Activated T-helper 17 cell treated with anti-CD3 and anti-CD28 coated beads, Interleukin-2, amount 50 U/mL, for 72 hours (primary cell): ENCODE measurements at places on chromosomes 12 and 14. TPM values are rescaled to one million over a fixed set of nuclear protein-coding genes. Genes with fewer than 3 reads are reported as not detected.
A peak's percentile ranks its signal among the peaks of the same experiment; 100 is the strongest.

The CLEC2A gene
- not detected for total RNA-seq

GRCh38 chr12:54680374-54680773 is 32.2 kb upstream of the DCD start:
- no peaks in the 10 kb centered on the region for H3K36me3 ChIP-seq
- ATAC-seq = peak; percentile 29
- H3K4me3 ChIP-seq = no peak overlapping the region
- peaks cover 56% of the 10 kb centered on the region for H3K27me3 ChIP-seq

DNA sequence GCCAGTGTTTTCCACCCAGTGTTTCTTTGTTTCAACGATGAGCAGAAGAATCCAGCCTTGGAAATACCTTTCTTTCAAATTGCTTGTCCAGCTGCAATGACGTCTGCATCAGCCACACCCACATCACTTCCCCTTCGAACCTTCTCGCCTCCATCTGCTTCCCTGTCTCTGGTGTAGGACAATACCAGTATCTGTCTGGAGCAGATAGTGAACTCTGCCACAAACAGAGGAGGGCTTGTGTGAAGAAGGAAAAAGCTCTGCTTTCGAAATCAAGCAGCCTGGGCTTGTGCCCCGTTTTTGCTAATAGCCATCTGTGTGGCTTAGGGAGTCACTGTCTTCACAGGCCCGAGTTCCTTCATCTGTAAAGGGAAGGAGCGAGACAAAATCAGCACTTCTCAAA is 415.4 kb downstream of the ZFP36L1 start:
- peaks cover 41% of the 10 kb centered on the region for H3K4me1 ChIP-seq
- H3K36me3 ChIP-seq = no peaks in the 10 kb centered on the region
- peak overlapping the region; percentile 68 for H3K4me3 ChIP-seq
- peak; percentile 11 for ATAC-seq

DNA sequence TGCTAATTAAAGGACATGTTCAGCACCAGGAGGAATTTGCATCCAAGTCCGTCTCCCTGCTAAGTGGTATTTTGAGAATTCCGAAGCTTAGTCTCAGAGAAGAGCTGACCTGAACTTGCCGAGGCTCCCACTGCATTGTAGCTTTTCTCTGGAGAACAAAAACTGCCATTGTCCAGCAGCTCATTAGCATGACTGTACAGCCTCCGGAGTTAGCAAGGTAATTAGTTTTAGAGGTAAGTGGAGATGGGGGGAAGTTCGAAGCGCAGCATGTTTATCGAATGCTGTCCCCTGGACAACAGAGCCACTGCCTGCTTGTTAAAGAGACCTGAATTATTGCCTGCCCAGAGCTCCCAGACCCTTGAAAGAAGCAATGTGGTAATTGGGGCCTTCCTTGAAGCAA is 160.3 kb upstream of the PELI2 start:
- H3K27me3 ChIP-seq = no peaks in the 10 kb centered on the region
- H3K4me3 ChIP-seq = no peak overlapping the region
- no peaks in the 10 kb centered on the region for H3K4me1 ChIP-seq
- H3K36me3 ChIP-seq = no peaks in the 10 kb centered on the region
- H3K27ac ChIP-seq = no peak overlapping the region

The KRT85 gene
- not detected for total RNA-seq

GRCh38 chr12:1332327-1332726 is 262.1 kb downstream of the FBXL14 start:
- H3K4me1 ChIP-seq = peaks cover 3% of the 10 kb centered on the region
- no peak overlapping the region for H3K4me3 ChIP-seq
- no peak overlapping the region for H3K27ac ChIP-seq

- H3K27me3 ChIP-seq = no peaks in the 10 kb centered on the region
- H3K4me1 ChIP-seq = peaks cover 63% of the 10 kb centered on the region
- peak overlapping the region; percentile 81 for H3K27ac ChIP-seq
- H3K36me3 ChIP-seq = peaks cover 42% of the 10 kb centered on the region
Observed at GRCh38 chr12:11730299-11731041, 81.0 kb downstream of the ETV6 start.

DNA sequence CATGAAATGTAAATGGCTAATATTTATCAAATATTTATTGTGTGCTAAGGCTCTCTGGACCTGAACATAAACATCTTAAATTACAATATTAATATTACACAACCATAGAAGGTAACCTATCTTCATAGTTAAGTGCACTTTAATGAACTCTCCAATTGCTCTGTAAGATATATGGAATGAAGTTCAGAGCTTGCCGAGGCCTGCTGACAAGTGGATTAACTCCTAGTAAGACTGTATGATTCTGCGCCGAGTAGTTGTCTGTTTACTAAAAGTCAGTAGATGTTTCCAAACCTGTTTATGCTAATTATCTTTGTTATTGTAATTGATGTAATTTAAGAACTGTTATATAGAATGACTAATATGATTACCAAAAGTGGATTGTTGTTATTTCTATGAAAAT is 77.2 kb downstream of the PTPRR start:
- H3K4me1 ChIP-seq = no peaks in the 10 kb centered on the region
- peaks cover 6% of the 10 kb centered on the region for H3K27me3 ChIP-seq
- no peak overlapping the region for H3K4me3 ChIP-seq
- ATAC-seq = no peak
- no peaks in the 10 kb centered on the region for H3K36me3 ChIP-seq
- no peak overlapping the region for H3K27ac ChIP-seq

The TAS2R46 gene
- 3.1 TPM for total RNA-seq

GRCh38 chr12:26851031-26851809 is 18.2 kb upstream of the ITPR2 start:
- peaks cover 6% of the 10 kb centered on the region for H3K27me3 ChIP-seq
- H3K36me3 ChIP-seq = no peaks in the 10 kb centered on the region
- H3K27ac ChIP-seq = no peak overlapping the region
- no peaks in the 10 kb centered on the region for H3K4me1 ChIP-seq
- no peak overlapping the region for H3K4me3 ChIP-seq

DNA sequence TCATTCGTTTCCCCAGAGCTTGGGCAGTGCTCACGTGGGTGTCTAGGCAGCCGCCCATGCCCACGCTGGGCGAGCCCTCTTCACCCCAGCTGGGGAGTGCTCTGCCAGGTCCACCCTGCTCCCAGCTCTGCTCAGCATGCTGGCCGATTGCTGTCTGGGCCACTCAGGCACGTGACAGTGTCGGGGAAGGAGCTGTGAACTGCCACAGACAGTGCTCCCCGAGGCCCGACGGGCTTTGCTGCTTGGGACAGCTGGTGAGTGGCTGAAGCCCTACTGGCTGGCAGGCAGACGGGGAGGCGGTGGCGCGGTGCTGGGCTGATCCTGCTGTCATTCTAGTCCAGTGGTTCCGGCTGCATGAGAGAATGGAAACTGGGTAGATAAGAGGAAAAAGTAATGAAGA is 15.8 kb downstream of the NOC4L start:
- no peak for ATAC-seq
- H3K4me3 ChIP-seq = no peak overlapping the region
- H3K27me3 ChIP-seq = no peaks in the 10 kb centered on the region
- no peaks in the 10 kb centered on the region for H3K36me3 ChIP-seq
- H3K4me1 ChIP-seq = peaks cover 8% of the 10 kb centered on the region

DNA sequence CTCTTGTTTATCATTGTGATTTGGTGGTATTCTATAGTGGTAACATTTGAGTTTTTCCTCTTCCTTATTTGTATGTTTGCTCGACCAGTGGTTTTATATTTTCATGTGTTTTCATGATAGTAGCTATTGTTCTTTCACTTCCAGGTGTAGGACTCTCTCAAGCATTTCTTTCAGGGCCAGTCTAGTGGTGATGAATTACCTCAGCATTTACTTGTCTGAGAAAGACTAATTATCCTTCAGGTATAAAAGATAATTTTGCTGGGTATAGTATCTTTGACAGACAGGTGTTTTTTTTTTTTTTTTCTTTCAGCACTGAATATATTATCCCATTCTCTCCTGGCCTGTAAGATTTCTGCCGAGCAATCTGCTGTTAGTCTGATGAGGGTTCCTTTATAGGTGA is 35.0 kb upstream of the CCND2 start:
- H3K36me3 ChIP-seq = no peaks in the 10 kb centered on the region
- peaks cover 7% of the 10 kb centered on the region for H3K27me3 ChIP-seq
- no peak overlapping the region for H3K27ac ChIP-seq

The PZP gene
- total RNA-seq = not detected

The MYO1H gene
- not detected for total RNA-seq

The ADAMTS20 gene
- total RNA-seq = 0.05 TPM

DNA sequence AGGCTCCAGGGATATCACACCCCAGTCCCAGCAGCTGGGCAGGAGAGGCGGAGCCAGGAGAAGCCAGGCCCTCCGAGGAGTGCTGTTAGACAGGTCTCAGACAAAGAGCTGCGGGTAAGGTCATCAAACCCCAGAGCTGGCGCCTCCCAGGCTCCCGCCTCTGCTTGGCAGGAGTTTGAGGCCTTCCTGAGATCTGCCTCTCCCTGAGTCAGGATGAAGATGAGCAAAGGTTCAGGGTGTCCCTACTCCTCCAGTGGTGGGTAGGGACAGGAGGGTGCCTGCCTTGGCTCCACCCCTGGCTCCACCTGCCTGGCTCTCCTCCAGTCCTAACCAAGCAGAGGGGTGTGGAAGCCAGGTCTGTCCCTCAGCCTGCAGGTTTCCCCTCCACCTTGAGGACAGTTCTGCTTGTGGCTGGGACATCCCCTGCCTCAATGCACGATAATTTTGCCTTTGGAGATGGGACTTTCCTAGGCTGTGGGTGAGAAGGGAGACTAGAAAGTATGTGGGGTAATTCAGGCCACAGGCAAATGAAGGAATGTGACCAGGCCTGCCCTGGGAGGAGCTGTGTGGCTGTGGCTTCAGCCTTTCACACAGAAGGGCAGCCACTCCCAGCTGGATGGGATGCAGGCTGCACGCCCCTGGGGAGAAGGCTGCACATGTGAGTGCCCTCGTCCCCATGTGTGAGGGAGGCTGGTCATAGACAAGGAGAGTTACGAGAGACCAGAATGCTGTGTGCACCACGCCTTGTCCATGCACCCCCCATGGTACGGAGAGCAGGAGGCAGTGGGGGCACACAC is 2.2 kb downstream of the PLEKHG6 start:
- ATAC-seq = peak; percentile 85
- no peak overlapping the region for H3K4me3 ChIP-seq
- H3K27ac ChIP-seq = peak overlapping the region; percentile 27
- peaks cover 10% of the 10 kb centered on the region for H3K27me3 ChIP-seq
- H3K36me3 ChIP-seq = no peaks in the 10 kb centered on the region

DNA sequence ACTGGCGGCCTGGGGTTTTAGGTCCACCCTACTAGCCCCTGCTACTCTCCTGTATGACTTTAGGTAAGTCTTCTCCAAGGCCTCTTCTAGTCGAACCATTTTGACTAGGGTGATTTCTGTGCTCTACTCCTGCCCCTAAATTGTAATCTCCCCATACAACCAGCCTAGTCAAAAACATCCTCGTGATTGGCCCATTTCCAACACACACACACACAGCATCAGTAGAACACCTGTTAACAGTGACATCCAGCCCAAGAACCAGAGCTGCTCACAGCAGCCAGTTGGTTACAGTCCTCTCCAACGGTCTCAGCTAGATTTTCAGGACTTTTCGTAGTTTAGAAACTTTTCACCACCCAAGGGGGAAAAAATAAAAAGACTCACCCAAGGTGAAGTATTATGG is 30.9 kb downstream of the NT5DC3 start:
- no peak overlapping the region for H3K27ac ChIP-seq
- no peak for ATAC-seq
- H3K36me3 ChIP-seq = peaks cover 48% of the 10 kb centered on the region
